ENCODE measurements at places on chromosomes 2 and 18.
A peak's percentile ranks its signal among the peaks of the same experiment; 100 is the strongest.

DNA sequence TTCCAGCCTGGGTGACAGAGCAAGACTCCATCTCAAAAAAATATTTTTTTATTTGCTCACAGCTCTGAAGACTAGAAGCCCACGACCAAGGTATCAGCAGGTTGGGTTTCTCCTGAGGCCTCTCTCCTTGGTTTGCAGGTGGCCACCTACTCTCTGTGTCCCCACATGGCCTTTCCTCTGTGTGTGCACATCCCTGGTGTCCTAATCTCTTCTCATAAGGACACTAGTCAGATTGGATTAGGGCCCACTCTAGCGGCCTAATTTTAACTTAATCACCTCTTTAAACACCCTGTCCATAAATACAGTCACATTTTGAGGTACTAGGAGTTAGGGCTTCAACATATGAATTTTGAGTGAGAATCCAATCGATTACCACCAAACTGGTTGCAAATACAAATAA, 2.0 kb upstream of the RAB3GAP1 start:
- no peak for DNase-seq

DNA sequence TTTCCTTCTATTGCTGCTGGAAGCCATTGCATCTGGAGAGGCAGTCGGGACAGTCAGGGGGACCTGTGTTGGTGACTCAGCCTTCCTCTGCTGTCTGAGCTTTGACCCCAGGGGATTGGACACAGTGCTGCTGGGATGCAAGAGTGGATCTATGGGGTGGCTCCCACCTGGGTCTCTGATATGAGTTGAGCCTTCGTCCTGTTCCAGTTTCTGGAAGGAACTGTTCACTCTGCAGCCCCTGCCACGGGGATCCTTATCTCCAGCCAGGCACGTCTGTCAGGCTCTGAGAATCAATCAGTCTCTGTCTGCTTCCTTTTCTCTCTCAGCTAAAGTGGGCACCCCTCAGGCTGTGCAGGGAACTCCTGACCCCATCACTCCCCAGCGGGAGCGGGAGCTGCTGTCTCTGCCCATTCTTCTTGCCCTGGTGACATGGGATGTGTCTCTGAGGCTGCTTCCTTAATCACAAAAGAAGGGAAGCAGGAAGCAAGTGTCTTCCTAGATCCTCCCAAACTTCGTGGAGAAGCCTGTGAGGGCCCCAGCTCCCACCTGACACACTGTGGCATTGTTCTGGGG, 51.7 kb downstream of the ARHGAP28 start:
- DNase-seq = peak; percentile 0

DNA sequence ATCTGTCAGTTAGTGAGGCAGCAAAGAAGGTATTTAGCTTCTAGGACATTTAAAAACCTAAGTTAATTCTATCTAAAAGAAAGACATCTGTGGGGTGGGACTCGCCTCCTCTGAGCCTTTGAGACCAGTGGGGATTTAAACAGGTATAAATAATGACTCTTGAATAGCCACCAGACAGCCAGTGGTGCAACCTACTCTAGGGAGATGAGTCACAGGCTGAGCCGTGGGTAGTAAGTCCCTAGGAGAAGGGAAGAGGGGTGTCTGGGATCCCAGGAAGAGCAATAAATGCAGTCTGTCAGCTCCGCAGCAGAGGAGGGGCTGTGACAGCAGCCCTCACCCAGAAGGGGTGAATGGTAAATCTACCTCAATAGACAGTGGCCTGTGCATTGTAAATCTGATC, 43.1 kb upstream of the GALNT3 start:
- DNase-seq = peak; percentile 47

- DNase-seq = no peak
These were observed 98.7 kb downstream of the MYCN start for GRCh38 chr2:16039055-16039454.

- no peak for DNase-seq
These were observed 15.0 kb downstream of the MGAT4A start for GRCh38 chr2:98715812-98716451.

DNA sequence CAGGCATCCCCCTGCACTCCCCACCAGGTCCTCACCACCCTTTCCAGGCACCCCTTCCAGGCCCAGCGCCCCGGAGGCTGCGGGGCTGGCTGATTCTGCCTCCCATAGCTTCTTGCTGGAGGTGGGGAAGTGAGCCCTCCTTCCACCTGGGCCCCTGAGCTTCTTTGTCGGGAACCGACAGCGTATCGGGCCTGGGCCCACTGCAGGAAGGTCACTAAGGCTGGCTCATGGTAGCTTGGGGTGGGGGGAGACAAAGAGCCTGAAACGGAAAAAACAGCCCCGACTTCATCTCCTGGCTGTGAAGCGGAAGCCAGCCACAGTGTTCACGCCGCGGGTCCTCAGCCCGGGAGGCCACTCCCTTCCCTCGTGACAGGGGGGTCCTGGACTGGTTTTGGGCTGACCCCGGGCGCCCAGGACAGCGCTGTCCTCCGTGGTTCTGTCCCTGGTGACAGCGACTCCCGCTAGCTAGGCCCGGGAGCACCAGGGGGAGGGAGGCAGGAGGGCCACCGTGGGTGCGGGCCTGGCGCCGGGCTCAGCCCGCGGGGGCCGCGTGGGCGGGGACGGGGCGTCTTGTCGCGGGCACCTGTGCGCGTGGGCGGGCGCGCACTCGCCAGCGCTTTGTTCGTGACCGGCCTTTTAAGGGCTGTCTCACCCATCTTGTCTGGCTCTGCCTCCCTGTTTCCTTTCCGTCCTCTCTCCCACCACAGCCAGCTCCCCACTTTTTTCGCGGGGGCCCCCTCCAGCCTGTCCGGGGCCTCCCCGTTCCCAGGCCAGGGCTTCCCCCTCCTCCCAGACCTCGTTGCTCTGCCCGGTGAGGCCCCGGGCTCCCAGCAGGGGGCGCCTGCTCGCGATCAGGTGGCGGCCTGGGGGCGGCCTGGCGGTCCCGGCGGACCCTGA, 64.9 kb downstream of the DNMT3A start:
- DNase-seq = no peak

DNA sequence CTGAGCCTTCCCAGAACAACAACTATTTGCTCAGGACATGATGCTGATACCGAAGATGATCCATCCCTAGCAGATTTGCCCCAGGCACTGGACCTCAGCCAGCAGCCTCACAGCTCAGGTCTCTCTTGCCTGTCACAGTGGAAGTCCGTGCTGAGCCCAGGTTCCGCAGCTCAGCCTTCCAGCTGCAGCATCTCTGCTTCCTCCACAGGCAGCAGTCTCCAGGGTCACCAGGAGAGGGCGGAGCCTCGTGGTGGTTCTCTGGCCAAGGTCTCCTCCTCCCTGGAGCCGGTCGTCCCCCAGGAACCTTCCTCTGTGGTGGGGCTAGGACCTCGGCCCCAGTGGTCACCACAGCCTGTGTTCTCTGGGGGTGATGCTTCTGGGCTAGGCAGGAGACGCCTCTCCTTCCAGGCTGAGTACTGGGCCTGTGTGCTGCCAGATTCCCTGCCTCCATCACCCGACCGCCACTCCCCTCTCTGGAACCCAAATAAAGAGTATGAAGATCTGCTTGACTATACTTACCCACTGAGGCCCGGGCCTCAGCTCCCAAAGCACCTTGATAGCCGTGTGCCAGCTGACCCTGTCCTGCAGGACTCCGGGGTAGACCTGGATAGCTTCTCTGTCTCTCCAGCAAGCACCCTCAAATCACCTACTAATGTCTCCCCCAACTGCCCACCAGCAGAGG, 15.4 kb downstream of the CEP68 start:
- peak; percentile 32 for DNase-seq

DNA sequence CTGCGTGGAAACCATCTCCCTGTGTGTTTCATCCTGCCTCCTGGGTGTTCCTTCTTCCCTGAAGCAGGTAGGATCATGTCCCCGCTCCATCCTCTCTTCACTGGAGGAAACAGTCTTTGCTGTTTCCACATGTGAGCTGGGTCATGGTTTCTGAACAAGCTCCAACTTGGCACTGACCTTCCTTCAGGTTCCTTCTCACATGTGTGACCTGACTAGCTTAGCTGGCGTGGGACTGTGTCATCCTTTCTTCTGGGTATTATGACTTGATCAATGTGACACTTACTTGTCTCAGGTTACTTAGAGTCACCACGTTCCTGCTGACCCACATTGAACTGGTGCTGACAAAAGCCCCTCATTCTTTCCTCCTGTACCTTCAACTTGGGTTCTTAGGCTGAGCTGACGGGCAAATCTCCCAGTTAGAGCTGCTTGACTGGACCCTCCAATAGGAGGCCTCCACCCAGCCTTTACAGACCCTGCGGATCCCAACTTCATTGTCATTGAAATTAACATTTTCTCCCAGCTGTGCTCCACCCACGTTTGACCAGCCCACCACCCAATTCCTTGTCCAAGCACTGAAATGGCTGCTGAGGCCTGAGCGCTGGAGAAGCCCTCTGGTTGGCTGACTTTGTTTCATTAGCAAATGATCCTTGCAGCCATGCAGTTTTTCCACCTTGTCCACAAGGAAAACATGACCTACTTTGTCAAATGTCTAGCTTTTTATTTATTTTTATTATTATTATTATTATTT, 128.1 kb downstream of the DDX1 start:
- no peak for DNase-seq
